NCI-H1417 treated with DMSO at 0.1 percent for 48 hours (cell line): ENCODE measurements at places on chromosomes 6 and 20.

GRCh38 chr6:158022749-158023596 lies 41.3 kb downstream of the SYNJ2 start:
- DNase-seq, result no peak

- no peak for DNase-seq
Observed at GRCh38 chr6:40500227-40500626, 86.9 kb downstream of the LRFN2 start.

GRCh38 chr20:3658716-3659491 lies 4.3 kb downstream of the GFRA4 start:
- DNase-seq, result no peak

- peak; percentile 4 for DNase-seq
Observed at GRCh38 chr20:59515013-59515905, 89.1 kb upstream of the PHACTR3 start.

- DNase-seq, result no peak
Observed at GRCh38 chr20:6533761-6534479, 233.6 kb upstream of the BMP2 start.

GRCh38 chr6:2514965-2515543 lies 235.7 kb downstream of the MYLK4 start:
- no peak for DNase-seq

GRCh38 chr20:52251136-52251700 lies 59.6 kb upstream of the ZFP64 start:
- DNase-seq, result no peak

GRCh38 chr20:60903325-60903971 lies 348.6 kb upstream of the CDH4 start:
- DNase-seq, result no peak

- no peak for DNase-seq
Observed at GRCh38 chr20:53941680-53942471, 128.5 kb downstream of the BCAS1 start.

DNA sequence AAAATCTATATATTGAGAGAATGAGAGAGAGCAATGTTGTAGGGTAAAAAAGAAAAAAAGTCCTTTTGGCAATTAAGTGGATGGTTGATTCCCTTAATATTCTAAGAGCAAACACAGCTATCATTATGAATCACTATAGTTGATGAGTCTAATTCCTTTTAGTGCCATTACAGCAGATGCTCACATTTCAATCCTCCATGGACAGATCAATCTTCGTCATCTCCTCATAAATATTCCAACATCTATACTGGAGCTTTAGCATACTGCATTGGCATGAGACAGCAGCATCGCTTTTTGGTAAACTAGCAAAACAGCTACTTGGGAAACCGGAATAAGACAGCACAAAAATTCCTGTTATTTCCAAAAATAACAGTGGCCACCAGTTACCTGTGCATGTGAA lies 796.7 kb downstream of the QKI start:
- DNase-seq, result no peak

- no peak for DNase-seq
Observed at GRCh38 chr6:30490026-30490876, 942 bp downstream of the HLA-E start.

GRCh38 chr6:8743170-8743745 lies 307.9 kb upstream of the SLC35B3 start:
- no peak for DNase-seq

DNA sequence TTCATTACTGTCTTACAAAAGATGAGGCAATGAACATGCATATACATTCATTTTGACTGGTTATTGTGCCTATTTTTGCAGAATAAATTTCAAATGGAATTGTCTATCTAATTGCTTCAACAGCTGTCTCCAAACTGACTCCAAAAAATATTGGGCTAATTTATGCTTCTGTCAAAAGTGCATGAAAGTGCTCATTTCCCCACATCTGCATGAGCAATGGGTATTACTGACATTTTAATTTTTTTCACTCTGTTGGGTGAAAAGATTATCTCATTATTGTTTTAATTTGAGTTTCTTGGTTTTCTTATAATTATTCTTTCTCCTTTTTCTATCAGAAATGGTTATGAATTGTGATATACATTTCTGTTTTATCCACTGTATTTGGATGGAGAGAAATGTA lies 404.2 kb downstream of the QKI start:
- DNase-seq, result no peak

- DNase-seq, result no peak
Observed at GRCh38 chr6:135231469-135231844, 50.3 kb downstream of the MYB start.

GRCh38 chr6:148500402-148500801 lies 157.8 kb downstream of the SASH1 start:
- DNase-seq, result no peak

DNA sequence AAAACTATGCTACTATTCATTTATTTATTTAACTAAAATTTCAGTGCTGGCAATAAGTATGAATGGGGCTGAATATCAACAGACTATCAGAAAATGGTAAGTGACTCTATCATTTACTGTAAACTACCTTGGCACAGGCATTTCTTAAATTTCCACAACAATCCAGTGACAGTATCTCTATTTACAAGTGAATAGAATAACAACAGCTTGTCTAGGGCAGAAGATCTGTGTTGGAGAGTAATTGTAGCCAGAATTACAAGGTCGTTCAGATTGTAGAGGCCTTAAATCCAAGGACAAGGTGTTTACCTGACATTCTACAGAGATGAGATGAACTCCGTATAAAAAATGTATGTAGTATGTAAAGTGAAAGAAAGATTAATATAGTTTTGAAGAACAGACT lies 193.8 kb upstream of the SIM1 start:
- DNase-seq, result no peak

DNA sequence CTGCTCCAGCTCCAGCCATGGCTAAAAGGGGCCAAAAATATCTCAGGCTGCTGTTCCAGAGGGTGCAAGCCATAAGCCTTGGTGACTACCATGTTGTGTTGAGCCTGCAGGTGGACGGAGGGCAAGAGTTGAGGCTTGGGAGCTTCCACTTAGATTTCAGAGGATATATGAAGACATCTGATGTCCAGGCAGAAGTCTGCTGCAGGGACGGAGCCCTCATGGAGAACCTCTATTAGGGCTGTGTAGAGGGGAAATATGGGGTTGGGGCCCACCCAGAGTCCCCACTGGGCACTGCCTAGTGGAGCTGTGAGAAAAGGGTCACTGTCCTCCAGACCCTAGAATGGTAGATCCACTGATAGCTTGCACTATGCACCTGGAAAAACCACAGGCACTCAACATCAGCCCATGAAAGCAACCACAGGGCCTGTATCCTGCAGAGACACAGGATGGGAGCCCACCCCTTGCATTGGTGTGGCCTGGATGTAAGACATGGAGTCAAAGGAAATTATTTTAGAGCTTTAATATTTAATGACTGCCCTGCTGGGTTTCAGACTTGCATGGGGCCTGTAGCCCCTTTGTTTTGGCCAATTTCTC lies 70.5 kb downstream of the NINL start:
- no peak for DNase-seq

DNA sequence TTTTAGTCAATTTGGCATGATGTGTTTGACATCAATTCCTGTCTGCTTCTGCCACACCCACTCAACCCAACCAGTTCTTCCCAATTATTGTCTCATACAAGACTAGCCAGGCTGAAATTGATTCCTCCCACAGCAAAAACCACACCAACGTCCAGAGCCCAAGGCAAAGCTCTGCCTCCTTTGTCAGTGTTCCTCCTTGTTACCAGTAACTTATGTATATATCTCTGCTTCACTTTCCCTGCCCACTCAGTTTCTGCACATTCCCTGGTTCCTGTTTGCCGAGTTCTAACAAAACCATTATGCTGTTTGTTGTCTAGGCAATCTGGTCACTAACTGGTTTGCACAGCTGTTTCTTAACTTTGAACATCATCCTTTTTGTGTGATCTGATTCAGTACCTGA lies 547.9 kb upstream of the PTCHD4 start:
- no peak for DNase-seq

- DNase-seq, result no peak
Observed at GRCh38 chr20:49669601-49670189, 44.0 kb downstream of the B4GALT5 start.

DNA sequence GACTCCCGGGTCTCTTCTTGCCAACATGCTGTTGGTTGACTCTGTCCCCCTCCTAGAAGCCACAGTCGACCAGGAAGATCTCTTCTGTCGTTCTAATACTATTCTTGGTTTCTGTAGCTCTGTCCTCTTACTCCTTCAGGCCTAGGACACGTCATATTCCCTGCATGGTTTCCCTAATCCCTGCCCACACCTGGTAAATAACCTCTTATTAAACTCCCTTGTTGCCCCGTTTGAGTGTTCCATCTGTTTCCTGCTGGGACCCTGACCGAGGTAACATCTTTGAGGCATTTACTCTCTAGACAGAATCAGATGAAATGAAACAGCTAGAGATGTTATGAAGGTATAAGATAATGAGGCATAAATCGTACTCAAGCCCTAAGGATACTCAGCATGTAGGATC lies 68.1 kb downstream of the PLCB4 start:
- no peak for DNase-seq

DNA sequence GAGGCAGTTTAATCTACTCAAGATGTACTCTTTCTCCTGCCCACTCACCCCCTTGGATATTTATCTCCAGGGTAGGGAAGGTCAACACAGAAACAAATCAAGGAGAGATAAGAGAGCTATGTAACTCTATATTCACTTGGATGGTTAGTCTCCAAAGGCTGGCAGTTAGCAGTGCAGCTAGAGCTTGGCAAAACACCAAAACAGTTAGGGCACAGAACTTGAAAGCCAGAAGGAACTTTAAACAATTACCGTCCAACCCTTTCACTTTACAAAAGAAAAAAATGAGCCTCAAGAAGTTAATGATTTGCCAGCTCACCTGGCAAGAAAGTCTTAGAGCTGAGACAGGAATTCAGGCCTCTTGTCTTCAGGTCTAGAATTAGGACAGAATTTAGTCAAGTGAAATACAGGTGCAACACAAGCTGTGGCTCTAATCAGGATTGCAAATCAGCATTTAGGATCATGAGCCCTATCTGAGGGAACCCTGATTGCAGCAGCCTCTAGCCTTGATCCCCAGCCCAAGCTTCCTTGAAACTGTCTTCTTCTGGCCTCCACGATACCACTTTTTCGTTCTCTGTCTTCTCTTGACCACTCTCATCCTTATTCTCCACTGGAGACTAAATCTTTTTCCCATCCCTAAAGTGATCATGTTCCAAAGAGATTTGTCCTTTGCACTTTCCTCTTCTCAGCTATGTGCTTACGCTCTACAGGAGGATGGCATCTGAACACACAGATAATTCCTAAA lies 14.9 kb downstream of the NEDD9 start:
- no peak for DNase-seq

DNA sequence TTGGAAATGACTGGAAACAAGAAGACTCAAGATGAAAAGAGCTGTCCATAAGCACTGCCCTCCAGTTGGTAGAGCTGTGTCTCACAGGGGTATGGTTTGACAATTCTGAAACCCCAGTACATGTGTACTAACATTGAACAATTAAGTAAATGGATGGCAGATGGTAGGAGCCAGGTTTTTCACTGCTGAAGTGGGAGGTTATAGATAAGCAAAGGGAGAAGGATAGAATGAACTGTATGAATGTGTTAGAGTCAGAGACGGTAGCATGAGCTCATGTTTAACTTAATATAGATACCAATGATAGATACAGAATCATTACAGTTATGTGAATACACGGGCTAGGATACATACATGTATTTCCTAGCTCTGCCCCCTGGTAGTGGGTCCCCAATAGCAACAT lies 95.0 kb upstream of the SIRPA start:
- no peak for DNase-seq

DNA sequence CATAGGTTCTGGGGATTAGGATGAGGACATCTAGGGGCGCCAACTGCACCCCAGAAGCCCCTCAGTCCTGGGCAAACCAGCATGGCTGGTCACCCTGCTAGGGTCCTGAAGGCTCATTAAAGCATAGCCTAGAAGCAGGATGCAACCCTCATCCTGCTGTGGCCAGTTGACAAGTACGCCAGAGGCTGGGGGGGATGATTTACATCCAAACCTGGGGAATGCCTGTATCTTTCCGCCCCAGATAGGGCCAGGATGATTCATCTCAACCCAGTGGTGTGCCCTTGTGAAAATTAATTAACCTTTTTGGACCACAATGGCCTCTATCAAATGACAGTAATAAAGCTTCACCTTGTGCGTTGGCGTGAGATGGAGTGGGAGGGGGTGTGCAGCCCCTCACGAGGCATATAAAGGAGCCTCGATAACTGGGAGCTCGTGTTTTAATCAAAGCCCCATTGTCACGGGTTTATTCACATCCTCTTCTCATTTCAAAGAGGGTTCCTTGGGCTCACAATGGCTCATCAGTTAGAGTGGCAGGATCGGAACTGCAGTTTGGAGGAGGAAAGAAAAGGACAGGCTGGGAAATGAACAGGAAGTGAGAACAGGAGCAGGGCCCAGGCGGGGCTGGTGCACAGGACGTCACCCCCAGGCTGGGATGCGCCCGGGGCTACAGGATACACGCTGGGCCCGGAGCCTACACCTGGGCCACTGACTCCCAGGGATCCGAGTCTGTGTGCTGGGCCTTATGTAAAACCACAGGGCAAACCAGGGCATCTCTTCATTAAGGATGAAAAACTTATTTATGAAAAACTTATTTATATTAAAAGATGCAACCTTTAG lies 121.8 kb upstream of the PHACTR3 start:
- no peak for DNase-seq

- DNase-seq, result no peak
Observed at GRCh38 chr6:73779943-73780342, 83.9 kb downstream of the CD109 start.

DNA sequence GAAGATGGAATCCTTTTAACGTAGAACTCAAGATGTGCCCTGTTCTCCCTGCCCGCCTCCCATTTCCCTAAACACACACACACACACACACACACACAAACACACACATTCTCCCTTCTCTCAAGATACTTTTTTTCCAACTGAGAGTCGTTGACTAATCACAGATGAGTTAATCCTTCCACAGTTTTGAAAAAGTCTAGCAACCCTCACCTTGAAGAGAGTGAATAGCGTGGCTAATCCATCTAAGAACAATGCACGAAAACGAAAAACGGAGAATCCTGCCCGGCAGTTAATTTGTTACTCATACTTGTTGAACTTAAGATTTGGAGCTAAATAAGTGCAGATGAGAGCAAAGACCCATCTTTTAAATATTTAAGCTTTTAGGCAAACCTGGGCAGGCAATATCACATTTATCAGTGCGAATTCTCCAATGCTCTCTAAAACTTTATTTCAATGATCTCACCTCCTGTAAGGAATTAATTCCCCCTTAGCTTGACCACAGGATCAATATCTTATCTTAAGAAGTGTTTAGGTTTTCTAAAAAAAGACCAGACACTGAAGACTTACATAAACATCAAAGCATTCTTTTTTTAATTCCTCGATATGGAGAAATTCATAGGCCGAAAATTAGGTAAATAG lies 1.1 kb downstream of the AGPAT4 start:
- DNase-seq, result no peak

DNA sequence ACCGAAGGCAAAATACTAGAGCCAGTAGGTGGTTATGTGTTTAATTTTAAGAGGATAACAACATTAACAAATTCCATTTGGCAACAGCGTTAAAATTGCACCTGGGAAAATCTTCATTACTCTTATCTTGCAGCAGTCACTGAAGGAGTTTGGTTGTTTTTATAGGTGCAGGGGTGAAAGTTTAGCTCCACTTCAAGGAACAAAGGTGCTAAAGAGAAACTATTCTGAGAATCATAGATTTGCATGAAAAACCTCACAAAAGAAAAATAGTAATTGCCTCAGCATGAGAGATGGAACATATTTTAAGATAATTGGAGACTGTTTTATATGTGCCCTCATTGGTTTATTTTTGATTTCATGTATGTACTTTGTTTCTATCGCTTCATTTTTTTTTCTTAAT lies 444.4 kb downstream of the UTRN start:
- DNase-seq, result no peak
